ENCODE measurements at places on chromosomes 5 and 9. TPM values are rescaled to one million over a fixed set of nuclear protein-coding genes. Genes with fewer than 3 reads are reported as not detected.

SYNPO gene
- 0.14 TPM for total RNA-seq

PKD2L2 gene
- total RNA-seq, result not detected

FOXD1 gene
- total RNA-seq, result 0.38 TPM

GABRB2 gene
- not detected for total RNA-seq

HEMGN gene
- 0.69 TPM for total RNA-seq

FABP6 gene
- not detected for total RNA-seq

SPATA31C1 gene
- not detected for total RNA-seq

FOXD4L5 gene
- total RNA-seq, result not detected

NR5A1 gene
- not detected for total RNA-seq

SAP30L gene
- total RNA-seq, result 34.2 TPM

IFNA5 gene
- not detected for total RNA-seq

CNTFR gene
- total RNA-seq, result not detected

DNA sequence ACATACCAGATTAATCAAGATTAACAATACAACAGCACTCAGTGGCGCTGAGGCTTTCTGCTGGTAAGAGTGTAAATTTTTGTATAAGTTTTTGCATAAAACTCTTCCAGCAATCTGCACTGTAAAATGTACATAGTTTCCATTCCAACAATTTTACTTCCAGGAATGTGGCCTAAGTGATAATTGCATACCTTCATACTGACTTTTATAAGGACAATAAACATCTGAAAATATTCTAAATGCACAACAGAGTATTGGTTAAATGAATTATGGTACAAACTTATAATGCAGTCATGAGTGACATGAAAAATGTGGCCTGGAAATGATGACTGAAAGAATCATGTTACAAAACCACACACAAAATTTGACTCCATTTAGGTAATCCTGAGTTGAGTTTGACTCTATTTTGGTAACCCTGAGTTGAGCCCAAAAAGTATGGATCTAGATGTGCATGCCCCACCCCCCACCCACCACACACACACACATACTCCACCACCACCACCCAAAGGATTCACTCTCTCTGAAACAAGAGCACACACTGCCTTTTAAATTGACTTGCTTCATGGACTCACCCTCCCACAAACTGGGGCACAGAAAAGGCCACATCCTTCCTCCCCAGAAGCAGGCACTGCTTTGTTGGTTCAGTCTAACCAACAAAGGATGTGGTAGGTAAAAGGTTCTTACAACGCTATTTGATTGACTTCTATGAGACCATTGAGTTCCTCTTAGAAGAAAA is 137.6 kb downstream of the SUSD1 start:
- H3K36me3 ChIP-seq, result peaks cover 3% of the 10 kb centered on the region
- H3K27ac ChIP-seq, result peak overlapping the region; percentile 81
- DNase-seq, result peak; percentile 86
- peaks cover 49% of the 10 kb centered on the region for H3K4me1 ChIP-seq
- peaks cover 18% of the 10 kb centered on the region for H3K27me3 ChIP-seq

GRCh38 chr5:78783434-78784130 is 135.0 kb upstream of the LHFPL2 start:
- no peaks in the 10 kb centered on the region for H3K27me3 ChIP-seq
- no peak overlapping the region for H3K4me3 ChIP-seq
- H3K4me1 ChIP-seq, result no peaks in the 10 kb centered on the region
- no peak for DNase-seq
- H3K36me3 ChIP-seq, result peaks cover 12% of the 10 kb centered on the region

DNA sequence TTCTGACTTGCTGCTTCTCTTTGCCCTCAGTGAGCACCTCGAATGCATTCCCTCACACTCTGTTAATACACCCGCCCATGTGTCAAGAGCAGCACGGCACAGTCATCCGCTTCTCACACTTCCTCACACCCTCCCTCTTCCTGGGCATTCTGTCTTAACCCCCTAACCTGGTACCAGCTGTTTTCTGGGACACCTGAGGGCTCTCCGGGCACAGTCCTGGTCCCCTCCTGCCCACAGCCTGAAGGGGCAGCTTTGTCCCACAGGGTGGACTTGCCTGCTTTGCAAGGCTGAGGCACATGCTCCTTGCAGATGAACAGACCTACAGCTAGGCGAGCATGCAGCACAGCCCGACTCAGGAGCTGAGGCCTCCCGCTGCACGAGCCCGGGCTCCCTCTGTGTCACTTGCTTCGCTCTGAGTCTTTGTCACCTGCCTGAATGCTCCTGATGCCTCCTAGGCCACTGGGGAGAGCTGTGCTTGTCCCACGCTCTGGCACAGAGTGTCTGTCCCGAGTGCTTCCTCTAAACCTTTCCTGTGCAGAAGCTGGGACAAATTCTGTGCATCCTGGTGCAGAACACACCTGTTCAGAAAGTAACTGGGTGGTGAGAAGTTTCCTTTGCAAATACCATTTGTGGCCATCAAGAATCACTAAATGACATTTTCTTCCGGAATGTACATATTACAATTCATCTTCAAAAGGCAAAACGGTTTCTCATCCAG is 47.8 kb downstream of the AHRR start:
- H3K27ac ChIP-seq, result no peak overlapping the region
- peaks cover 14% of the 10 kb centered on the region for H3K36me3 ChIP-seq
- peak; percentile 31 for DNase-seq

DNA sequence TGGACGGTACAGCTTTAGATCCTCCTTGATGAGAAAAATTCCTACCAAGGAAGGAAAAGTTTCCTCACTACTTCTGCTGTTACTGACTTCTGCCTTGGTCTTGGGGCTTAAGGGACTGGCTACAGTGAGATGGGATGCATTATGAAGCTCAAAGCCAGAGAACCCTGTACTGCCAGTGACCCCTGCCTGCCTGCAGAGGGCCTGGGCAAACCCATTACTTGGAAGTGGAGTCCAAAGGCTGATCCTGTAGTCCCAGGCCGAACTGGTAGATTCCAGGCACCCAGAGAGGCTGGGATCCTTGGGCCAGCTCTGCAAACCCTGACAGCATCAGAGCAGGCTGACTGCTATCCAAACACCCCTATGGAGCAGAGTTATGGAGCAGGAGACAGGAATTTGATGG is 25.7 kb upstream of the NR5A1 start:
- H3K36me3 ChIP-seq, result no peaks in the 10 kb centered on the region
- DNase-seq, result no peak
- H3K27ac ChIP-seq, result no peak overlapping the region
- no peaks in the 10 kb centered on the region for H3K27me3 ChIP-seq
- H3K4me3 ChIP-seq, result no peak overlapping the region

GRCh38 chr5:74580729-74581109 is 59.8 kb downstream of the ENC1 start:
- H3K27me3 ChIP-seq, result peaks cover 5% of the 10 kb centered on the region
- no peak for DNase-seq
- peaks cover 46% of the 10 kb centered on the region for H3K4me1 ChIP-seq
- H3K4me3 ChIP-seq, result no peak overlapping the region

DNA sequence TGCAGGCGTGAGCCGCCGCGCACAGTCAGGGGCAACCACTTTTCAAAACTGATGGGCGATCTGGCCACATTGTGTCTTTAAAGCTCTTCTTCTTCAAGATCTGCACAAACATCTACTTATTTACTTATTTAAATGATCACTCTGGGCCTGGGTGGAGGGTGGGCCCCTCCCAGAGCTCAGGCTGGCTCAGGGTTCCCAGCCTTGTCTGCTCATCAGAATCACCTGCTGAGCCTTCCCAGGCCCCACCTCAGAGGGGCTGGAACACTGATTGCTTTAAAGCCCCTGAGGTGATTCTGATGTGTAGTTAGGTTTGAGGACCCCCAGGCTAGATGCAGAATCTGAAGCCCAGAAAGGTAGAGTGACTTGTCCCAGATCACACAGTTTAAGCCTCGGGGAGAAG is 45.6 kb upstream of the DMRT1 start:
- DNase-seq, result no peak
- H3K4me3 ChIP-seq, result no peak overlapping the region
- H3K27me3 ChIP-seq, result peaks cover 7% of the 10 kb centered on the region
- no peak overlapping the region for H3K27ac ChIP-seq
- no peaks in the 10 kb centered on the region for H3K36me3 ChIP-seq

- no peak for DNase-seq
- H3K27me3 ChIP-seq, result no peaks in the 10 kb centered on the region
- H3K4me3 ChIP-seq, result peak overlapping the region; percentile 25
- H3K27ac ChIP-seq, result no peak overlapping the region
Measured at GRCh38 chr9:5301544-5301943, 3.0 kb downstream of the RLN2 start.

DNA sequence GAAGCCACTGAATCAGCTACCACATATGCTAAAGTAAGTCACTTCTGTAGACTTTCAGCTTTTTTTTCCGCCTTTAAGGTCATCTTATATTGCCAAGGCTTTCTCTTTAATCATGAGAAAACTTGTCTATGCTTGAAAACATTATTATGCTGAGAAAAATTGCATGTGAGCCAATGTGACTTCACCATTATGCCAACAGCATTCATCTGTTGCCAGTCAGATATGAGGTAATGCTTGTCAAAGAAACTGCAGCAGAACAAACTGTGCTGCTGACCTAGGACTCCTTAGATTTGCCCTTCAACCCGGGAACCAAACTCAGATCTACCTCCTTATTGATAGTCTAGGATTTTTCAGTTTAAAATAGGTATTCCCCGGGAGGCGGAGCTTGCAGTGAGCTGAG is 34.3 kb downstream of the SLC44A1 start:
- no peaks in the 10 kb centered on the region for H3K27me3 ChIP-seq
- no peak for DNase-seq
- H3K27ac ChIP-seq, result no peak overlapping the region

DNA sequence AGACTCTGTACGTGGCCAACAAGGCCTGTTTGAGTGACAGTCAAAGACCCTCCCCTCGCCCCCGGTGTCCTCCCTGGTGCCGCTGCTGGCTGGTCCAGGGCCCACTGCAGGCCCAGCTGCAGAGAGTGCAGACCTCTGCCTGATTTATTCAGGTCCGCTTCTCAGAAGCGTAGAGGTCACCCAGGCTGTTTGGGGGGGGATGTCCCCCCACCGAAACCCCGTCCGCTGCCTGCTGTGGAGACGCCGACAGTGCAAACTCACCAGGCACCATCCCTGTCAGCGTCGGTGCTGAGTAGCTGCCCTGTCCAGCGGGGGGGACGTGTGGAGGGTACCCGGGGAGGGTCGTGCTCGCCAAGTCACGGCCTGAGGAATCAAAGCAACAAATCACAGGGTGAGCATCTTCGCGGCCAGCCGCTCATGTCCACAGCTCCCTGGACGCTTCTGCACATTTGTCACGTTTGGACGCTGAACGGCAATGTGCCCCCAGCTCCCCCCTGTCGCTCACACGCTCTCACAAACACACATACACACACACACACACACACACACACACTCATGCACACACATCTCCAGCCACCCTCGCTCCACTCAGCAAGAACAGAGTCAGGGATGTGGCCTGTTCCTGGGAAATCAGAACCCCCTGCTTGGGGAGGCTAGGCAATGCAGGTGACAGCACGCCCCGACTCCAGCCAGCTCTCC is 152.2 kb downstream of the PAX5 start:
- H3K36me3 ChIP-seq, result no peaks in the 10 kb centered on the region
- H3K4me1 ChIP-seq, result no peaks in the 10 kb centered on the region
- no peak for DNase-seq
- H3K27me3 ChIP-seq, result peaks cover 5% of the 10 kb centered on the region
- no peak overlapping the region for H3K27ac ChIP-seq

GRCh38 chr5:53200306-53200705 is 90.7 kb upstream of the MOCS2 start:
- peaks cover 7% of the 10 kb centered on the region for H3K27me3 ChIP-seq
- DNase-seq, result no peak
- no peaks in the 10 kb centered on the region for H3K36me3 ChIP-seq
- H3K4me3 ChIP-seq, result no peak overlapping the region

- peak overlapping the region; percentile 24 for H3K4me3 ChIP-seq
- peaks cover 13% of the 10 kb centered on the region for H3K36me3 ChIP-seq
- H3K27me3 ChIP-seq, result no peaks in the 10 kb centered on the region
- peak; percentile 82 for DNase-seq
- peaks cover 68% of the 10 kb centered on the region for H3K4me1 ChIP-seq
- H3K27ac ChIP-seq, result peak overlapping the region; percentile 84
Measured at GRCh38 chr9:75152416-75152815, 64.1 kb downstream of the OSTF1 start.

DNA sequence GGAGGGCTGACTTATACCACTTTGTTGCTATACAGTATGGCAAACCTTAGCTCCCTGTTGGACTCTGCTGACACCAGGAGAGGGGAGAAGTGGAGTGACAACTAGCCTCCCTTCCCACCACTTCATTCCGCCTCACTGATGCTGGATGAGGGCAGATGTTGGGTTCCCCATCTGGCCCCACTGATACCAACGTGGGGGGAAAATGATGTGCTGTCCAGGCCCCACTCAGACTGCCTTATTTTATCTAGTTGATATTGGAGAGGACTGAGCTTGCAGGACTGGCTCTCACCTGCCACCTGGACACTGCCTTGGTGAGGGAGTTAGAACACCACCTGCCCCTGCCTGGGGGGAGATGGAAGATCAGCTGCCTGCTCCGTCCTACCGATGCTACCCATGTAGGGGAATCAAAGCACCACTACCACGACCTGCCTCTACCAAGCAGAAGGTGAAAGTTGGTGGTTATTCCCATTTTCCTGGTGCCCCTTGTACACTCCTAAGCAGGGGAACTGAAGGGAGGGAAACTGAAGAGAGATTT is 292.1 kb downstream of the GADD45G start:
- no peak overlapping the region for H3K27ac ChIP-seq
- H3K4me3 ChIP-seq, result no peak overlapping the region
- H3K36me3 ChIP-seq, result no peaks in the 10 kb centered on the region
- no peaks in the 10 kb centered on the region for H3K4me1 ChIP-seq

GRCh38 chr5:74113927-74114326 is 487.9 kb downstream of the ARHGEF28 start:
- H3K27ac ChIP-seq, result no peak overlapping the region
- H3K27me3 ChIP-seq, result peaks cover 15% of the 10 kb centered on the region
- DNase-seq, result no peak
- no peaks in the 10 kb centered on the region for H3K36me3 ChIP-seq
- no peaks in the 10 kb centered on the region for H3K4me1 ChIP-seq

GRCh38 chr5:112795342-112795741 is 57.7 kb downstream of the APC start:
- H3K4me1 ChIP-seq, result no peaks in the 10 kb centered on the region
- H3K27me3 ChIP-seq, result no peaks in the 10 kb centered on the region
- DNase-seq, result no peak
- H3K36me3 ChIP-seq, result peaks cover 21% of the 10 kb centered on the region

DNA sequence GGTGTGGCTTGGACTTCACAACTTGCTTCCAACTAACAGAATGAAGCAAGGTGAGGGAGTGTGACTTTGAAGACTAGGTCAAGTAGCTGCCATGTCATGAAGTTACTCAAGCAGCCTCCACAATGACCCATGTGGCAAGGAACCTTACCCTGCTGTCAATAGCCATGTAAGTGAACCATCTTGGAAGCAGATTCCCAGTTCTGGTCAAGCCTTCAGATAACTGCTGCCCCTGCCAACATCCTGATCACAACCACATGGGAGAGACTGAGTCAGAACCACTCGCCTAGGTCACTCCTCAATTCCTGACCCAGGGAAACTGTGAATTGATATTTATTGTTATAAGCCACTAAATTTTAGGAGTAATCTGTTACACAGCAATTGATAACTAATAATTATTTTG is 10.9 kb downstream of the ZCCHC10 start:
- no peak overlapping the region for H3K27ac ChIP-seq
- DNase-seq, result no peak
- H3K4me3 ChIP-seq, result no peak overlapping the region

Data from activated CD4-positive, alpha-beta memory T cell treated with anti-CD3 and anti-CD28 coated beads for 36 hours (primary cell).